EH (cell line): ENCODE measurements at places on chromosomes 1 and 21.

GRCh38 chr1:229859026-229859425, 208.0 kb upstream of the GALNT2 start:
- no peak for DNase-seq

- no peak for DNase-seq
Observed at GRCh38 chr1:201825245-201825644, 3.7 kb upstream of the IPO9 start.

DNA sequence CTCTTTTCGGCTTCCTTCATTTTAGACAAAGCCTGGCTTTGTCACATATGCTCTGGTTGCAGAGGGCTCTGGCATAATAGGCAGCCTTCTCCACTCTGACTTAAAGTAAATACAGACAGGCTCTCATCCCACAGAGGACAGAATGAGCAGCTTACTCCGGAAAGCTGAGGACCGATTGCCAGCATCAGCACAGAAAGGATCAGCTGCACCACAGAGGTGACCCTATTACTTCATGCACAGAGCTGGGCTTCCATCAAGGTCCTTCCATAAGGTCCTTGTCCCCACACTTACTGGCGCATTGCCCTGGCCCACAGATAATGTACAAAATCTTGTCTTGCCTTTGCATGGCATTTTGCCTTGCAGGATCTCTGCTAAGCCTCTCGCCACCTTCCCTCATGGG, 67.6 kb downstream of the SEC16B start:
- DNase-seq, result no peak

GRCh38 chr1:239682960-239683359, 296.6 kb downstream of the CHRM3 start:
- no peak for DNase-seq

DNA sequence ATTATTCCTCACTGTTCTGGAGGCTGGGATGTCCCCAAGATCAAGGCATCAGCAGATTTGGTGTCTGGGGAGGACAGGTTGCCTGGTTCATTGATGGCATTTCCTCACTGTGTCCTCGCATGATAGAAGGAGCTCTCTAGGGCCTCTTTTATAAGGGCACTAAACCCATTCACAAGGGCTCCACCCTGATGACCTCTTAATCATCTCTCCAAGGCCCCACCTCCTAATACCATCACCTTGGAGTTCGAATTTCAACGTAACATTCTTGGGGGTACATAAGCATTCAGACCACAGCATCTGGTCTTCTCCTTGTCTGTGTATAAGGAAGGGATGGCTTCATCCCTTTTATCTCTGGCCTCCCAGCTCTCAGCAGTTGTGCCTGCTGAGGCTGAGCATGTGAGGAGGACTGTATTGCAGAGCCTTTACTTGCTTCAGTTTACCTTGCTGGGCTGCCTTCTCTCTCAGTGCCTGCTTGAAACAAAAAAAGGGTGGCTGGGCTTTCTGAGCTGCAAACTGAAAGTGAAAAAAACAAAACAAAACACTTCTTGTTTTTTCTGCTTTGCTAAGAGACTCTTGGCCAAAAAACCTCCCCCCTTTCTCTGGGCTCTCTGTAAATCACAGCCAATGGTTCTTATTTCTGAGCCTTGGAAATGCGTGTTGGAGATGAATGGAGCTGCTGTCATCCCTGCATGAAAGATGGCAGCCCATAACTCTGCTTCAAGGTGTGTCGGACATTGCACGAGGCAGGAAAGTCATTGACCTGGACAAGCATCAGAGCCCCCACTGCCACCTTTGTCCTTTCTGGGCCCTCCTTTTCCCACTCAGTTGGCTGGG, 75.8 kb downstream of the RHOU start:
- no peak for DNase-seq

- DNase-seq, result peak; percentile 28
Observed at GRCh38 chr1:85027242-85027983, 20.9 kb downstream of the MCOLN3 start.

DNA sequence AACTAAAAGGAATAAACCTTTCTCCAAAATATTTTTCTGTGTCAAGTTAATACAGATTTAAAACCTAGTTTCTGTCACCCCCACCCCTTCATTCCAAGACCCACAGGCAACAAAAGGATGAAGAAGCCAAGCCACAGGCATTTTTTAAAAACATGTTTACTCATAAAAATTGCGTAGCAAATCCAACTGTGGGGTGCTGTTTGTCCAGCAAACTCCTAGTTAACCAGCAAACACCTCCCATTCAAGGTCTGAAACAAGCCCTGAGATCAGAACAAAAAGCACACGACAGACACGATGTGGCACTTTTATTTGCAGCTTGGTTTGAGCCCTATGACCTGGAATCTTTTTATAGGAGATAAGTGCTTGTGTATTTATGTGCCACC, 149.9 kb upstream of the CAMK1G start:
- DNase-seq, result peak; percentile 24

GRCh38 chr1:42957880-42958487, 684 bp downstream of the SLC2A1 start:
- peak; percentile 78 for DNase-seq

DNA sequence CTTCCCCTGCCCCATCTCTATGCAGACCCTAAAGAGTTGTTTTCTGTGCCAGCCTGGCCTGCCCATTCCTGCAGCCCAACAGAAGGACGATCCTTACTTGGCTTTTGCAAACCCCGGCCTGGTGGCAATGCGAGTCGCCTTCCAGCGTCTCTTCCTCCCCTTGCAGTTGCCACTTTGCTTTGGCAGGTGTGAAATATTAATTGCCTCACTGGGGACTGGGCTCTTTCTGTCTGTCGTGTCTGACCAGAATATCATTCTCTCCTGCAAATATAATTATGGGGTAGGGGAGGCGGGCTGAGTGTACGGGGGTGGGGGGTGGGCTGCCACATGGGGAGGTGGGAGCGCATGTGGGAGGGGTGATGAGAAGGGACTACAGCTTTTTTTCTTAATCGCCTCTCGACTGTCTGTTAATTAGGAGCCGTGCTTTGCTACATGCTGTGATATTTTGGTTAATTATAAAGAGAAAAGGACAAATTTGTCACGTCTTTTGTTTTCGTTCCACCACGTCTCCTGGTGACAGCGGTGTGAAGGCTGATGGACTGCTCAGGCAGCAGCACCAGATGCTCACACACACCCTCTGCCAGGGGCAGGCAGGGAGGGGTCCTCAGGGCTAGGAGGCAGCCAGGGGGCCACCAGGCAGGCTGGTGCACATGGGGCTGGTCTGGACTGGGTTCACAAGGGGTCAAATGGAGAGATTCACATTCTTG, 80.1 kb upstream of the CD34 start:
- DNase-seq, result no peak

- DNase-seq, result no peak
Observed at GRCh38 chr1:187306710-187307415, 478.1 kb downstream of the PLA2G4A start.
